Thyroid gland (tissue), 4 donors: ENCODE measurements at places on chromosomes 1 and 21. TPM values are rescaled to one million over a fixed set of nuclear protein-coding genes. Genes with fewer than 3 reads are reported as not detected.

GRCh38 chr1:223316082-223316481 is 47.9 kb downstream of the SUSD4 start:
- no peak for DNase-seq

DNA sequence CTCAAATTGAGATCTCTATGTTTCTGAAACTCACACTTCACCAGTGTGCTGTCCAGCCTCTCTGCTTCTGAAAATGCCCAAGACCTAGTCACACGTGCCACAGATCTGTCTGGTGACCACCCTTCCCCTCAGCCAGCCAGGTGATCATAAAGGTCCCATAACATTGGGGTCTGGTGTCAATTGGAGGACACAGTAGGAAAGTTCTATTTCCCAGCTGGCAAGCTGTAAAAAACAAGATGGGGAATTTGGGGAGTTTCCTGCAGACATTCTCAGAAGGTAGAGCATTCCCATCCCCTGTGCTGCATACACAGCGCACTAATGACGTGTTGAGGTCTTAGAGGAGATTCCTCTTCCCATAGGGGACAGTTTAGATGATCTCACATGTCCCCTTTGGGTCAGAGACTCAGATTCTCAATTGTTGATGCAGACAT is 50.1 kb downstream of the RPS6KA1 start:
- DNase-seq, result no peak

- DNase-seq, result no peak
Observed at GRCh38 chr1:69441496-69441895, 126.2 kb upstream of the LRRC7 start.

Gene SYPL2
- total RNA-seq, result 8.6 TPM
